Activated naive CD4-positive, alpha-beta T cell (primary cell): ENCODE measurements at places on chromosomes 12 and 14.
A peak's percentile ranks its signal among the peaks of the same experiment; 100 is the strongest.

DNA sequence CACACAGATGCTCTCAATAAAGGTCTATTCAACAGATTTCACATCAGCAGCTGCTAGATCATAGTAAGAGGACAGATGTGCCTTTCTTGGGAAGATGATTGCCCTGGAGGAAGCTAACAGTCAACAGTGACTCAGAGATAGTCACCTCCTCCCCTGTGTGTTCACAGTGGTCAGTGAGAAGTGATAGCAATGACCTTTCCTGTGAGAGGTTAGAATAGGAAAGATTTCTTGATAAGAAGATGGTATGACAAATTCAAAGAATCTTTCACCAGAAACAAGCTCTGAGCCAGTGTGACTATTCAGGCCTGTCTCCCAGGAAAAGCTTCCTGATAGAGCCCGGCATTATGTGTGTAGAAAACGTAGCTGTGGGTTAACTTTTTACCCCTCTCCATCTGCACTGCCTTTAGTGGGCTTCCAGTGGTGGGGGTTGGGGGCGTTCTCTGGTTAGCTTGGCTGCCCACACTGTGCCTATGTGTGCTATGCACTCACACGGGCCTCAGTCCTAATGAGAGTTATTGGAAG, 66.4 kb upstream of the ARHGAP5 start:
- no peak for DNase-seq

- DNase-seq = no peak
These were observed 47.2 kb upstream of the GARIN6 start for GRCh38 chr12:99600388-99600787.

- no peak for DNase-seq
These were observed 21.7 kb downstream of the CERS5 start for GRCh38 chr12:50145439-50145838.

DNA sequence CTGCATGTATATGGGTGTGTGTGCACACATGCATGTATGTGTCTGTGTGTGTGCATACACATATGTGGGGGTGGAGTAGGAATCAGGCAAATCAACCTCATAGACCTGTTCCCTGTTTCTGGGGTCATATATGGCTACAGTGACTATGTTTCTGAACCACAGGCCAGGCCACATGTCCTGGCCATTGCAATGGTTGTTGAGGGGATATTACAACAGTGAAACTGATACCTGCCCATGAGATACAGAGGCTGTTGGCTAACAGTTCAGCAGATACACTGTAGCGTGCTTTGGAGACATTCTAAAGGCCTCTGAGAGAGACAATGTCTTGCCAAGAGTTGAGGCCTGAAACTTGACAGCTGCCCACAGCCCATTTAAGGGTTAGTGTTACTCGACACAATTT, 47.3 kb upstream of the FOS start:
- no peak for DNase-seq

DNA sequence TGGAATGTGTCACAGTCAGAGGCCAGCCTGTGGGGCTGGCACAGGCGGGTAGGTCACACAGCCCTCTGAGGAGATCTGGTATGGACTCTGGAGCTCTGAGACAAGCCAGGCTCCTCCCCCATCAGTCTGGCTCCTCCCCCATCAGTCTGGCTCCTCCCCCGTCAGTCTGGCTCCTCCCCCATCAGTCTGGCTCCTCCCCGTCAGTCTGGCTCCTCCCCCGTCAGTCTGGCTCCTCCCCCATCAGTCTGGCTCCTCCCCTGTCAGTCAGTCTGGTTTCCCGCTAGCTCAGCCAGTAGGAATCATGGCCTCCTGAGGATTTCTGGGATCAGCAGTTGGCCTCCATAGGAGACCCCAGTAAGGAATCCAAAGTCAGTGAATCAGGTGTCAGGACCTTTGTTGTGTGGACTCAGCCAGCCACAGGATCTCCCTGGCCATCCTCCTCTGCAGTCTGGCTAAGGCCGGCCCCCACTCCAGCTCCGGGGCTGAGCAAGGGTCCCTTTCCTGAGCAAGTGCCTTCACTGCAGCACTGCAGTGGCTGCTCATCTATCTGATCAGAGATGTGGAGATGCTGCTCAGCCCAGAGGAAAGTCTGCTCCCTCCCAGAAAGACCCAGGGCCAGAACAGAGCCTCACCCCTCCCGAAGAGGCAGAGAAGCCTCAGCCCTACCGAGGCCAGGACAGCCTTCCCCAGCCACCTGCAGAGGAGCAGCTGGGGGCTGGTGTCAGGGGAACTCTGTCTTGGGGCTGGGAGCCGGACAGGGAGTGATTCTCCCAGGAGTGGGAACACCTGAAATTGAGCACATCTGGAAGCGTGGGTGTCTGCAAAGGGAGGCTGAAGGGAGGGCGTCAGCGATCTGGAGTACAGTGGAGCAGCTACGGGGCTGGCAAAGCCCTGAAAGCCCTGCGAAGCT, 35.7 kb downstream of the IQSEC3 start:
- no peak for DNase-seq

DNA sequence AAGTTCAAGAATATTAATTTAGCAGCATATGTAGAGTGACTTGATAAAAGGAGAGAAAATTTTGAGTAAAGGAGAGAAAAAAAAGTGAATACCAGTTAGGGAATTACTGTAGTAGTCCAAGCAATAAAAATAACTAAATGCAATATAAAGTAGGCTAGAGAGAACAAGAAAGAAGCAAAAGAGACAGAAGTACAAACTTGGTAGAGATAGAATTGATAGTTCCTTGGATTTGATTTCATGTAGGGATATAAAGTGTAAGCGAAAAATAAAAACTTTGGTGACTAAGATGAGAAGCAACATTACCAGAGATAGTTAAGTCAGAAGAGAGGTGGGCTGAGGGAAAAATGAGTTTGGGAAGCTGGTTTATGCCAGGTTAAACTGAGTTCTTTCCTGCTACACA, 252.4 kb downstream of the SEC23A start:
- no peak for DNase-seq

GRCh38 chr12:32118806-32119205, 12.2 kb downstream of the BICD1 start:
- no peak for DNase-seq

- no peak for DNase-seq
These were observed 78.0 kb downstream of the KITLG start for GRCh38 chr12:88501972-88502938.

DNA sequence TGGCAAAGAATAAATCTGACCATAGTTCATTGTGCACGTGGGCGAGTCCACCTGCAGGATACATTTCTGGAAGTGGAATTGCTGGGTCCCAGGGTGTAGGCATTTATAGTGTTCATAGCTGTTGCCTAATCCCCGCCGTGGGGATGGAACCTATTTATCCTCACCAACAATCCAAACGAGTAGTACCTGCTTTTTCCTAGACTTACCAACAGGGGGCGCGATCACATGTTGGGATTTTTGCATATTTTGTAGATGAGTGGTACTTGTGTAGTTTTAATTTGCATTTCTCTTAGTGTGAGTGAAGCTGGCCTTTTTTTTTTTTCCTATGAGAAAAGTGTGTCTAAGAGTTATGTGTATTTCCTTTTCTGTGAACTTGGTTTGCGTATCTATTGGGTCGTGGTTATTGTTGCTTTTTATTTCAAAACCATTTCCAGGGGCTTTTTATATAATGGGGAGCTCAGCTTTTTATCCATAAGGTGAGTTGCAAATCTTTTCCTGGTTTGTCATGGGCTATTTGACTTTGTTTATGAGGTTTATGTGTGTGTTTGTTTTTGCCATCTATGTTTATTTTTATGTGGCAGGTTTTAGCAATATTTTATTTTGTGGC, 67.2 kb downstream of the CCDC92 start:
- DNase-seq = peak; percentile 11

GRCh38 chr12:96701856-96702255, 205.2 kb upstream of the NEDD1 start:
- DNase-seq = no peak

- DNase-seq = no peak
These were observed 1222.3 kb upstream of the SEL1L start for GRCh38 chr14:82755923-82756322.

GRCh38 chr12:68158432-68158831, 1.1 kb downstream of the IFNG start:
- no peak for DNase-seq

GRCh38 chr12:47808050-47808449, 11.7 kb downstream of the HDAC7 start:
- peak; percentile 62 for DNase-seq

DNA sequence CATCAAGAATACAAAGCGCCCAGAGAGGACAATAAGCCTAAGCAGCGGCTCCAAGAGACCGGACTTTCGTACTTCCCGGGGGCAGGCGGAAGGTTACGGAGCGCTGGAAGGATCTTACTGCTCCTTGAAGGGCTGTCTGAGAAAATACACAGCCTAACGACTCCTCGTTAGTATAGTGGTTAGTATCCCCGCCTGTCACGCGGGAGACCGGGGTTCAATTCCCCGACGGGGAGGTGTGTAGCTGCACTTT, 12.1 kb upstream of the TMPO start:
- DNase-seq = peak; percentile 80

DNA sequence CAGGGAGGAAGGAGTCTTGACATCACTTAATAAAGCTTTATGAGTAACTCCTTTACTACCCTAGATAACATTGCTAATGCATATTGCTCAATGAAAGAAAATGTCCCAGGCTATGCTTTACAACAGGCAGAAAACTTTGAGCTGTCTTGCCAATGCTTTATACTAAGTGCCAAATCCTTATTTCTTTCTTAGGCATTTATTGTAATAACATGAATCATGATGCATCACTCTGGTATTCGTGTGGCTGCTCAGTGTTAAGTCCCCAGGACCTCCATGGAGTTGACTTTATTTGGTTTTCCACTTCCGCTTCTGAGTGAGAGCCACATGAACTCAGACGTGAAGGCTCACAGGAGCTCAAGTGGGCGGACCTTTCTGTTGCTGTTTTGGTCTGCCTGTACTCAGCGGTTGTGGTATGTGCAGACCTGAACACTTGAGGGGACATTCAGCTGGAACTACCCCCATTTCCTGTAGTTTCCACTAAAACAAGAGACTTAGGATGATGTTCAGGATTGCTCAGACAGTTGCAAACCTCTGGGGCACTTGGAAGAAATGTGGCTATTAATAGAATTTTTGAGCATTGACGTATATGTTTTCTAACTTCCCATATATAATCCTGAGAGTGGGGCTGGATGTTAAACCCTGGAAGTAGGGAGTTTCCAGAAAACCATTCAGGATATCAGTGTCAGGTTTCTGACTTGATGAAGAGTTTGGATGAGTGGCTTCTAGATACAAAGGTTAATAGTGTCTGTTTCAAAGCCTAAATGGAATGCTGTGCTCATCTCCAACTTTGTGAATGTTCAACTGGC, 258.6 kb downstream of the MSRB3 start:
- no peak for DNase-seq

GRCh38 chr12:28878629-28879028, 270.4 kb upstream of the FAR2 start:
- no peak for DNase-seq

DNA sequence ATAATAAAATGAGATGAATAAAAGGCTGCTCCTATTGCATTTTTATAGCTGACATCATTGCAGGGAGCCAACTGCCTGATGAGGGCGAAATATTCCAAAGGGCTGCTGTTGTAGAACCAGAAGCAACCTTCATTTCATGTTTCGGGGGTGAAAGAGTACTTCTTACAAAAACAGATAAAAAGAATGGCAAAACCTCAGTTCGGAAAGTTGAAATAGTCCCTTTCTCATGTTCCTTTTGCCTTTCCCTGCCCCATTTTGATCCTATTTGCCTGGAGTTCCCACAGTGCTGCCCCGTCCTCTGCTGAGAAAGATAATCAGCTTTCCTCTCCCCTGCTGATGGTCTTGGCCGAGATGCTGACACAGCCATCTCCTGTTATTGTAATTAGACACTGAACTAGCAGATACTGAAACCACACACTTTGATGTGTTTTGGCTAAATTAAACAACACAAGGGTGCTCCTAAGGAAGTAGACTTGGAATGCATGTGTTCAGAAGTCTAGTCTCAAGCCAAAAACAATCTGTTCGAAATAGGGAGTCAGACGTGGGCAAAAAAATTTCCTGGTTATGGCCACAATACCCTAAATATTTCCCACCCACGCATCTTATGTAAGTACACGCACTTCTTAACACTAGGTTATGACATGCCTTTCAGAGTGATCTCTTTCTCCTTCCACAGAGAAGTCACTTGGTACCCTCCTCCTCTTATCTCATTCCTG, 117.2 kb downstream of the PPM1H start:
- DNase-seq = no peak

DNA sequence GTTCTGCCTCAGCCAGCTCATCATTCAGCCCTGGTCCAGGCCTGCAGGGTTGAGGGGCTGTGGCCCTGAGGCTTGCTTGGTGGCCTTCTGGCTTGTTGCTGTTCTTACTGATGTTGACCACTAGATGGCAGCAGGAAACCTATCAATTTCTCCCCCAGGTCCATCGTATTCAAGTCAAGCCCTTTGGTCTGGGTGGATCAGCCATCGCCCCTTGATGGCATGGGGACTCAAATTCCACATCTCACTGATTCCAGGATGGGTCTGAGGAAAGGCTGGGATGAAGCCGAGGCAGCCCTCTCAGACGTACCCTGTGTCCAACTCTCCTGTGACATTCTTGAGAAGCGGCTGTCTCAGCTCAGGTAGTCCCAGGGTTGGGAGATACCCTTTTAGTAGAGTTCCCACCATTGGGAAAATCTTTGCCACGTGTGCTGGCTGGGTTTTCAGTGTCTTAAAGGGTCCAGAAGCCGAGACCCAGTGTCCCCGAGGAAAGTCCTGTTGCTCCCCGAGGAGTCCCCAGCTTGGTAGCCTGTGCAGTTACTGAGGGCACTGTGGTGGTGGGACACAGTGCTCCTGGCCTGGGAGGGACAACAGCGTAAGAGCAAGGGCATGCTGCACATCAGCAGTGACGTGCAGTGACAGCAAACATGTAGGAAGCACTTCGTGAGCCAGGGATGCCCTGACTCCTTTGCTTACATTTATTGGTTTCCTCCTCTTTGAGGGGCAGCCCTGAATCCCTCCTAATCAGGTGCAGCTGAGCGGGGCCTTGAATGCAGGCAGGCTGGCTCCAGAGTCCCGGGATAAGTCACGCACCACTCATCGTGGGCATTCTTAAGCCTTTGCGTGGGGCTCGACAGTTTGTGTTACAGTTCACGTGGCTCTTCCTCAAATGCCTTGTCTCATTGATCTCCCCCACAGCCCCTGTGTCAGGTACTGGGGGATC, 58.6 kb downstream of the TSPAN9 start:
- peak; percentile 7 for DNase-seq

DNA sequence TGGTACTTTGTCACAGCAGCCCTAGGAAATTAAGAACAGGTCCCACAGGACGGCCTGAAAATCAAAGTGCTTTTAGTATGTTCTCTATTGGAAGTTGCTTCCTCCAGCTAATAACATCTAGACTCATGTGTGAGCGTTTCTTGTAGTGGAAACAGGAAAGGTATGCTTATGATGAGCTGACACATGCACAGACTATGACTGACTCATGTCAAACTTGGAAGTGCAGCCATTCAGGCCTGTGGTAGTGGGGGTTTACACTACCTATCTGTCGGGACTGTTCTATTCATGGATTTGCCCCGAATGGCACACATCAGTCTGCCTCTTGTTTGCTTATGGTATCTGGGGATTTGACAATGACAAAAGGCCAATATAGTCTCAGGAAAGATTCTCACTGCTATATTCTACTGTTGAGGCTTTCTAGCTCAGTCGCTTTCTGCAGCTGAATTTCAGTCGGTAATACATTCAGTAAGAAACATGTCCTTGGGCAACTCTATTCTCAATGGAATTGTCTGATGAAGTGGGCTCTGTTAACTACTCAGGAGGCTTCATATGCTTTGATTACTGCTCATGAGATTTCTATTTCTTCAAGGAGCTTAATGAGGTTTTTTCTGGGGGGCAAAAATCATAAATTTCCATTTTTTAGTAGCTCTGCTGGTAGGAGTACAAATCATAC, 270.3 kb upstream of the DAAM1 start:
- no peak for DNase-seq
